ENCODE measurements at places on chromosomes 6 and 20.

GRCh38 chr6:71345476-71346333 lies 57.1 kb downstream of the OGFRL1 start:
- DNase-seq: no peak

DNA sequence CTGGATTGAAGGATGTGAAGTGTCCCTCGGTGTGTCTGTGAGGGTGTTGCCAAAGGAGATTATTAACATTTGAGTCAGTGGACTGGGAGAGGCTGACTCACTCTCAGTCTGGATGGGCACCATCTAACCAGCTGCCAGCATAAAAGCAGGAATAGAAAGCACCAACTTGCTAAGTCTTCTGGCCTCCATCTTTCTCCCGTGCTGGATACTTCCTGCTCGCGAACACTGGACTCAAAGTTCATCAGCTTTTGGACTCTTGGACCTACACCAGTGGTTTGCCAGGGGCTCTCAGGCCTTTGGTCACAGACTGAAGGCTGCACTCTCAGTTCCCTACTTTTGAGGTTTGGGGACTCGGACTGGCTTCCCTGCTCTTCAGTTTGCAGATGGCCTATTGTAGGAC lies 220.3 kb upstream of the LRFN2 start:
- DNase-seq: no peak

- DNase-seq: no peak
These were observed 65.9 kb downstream of the BFSP1 start for GRCh38 chr20:17465236-17465635.

DNA sequence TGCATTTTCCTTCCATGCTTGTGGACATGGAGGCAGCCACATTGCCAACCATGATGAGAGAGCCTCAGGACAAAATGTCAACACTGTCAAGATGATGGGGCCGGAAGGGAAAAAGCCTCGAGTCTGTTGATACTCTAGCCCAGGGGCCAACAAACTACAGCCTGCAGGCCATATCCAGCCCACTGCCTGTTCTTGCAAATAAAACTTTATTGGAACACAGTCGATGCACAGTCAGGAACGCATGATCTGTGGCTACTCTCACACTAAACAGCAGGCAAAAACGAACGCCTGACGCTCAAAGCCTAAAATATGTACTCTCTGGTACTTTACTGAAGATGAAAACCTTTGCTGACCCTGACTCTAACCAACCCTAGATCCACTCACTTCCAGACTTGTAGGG lies 72.3 kb downstream of the BMP7 start:
- DNase-seq: no peak

- DNase-seq: no peak
These were observed 482.7 kb upstream of the JARID2 start for GRCh38 chr6:14763139-14763538.

GRCh38 chr6:109308018-109308492 lies 74.2 kb downstream of the CD164 start:
- DNase-seq: no peak

GRCh38 chr6:160161647-160161986 lies 40.0 kb downstream of the SLC22A1 start:
- DNase-seq: no peak

- DNase-seq: no peak
These were observed 41.1 kb downstream of the GMDS start for GRCh38 chr6:2204272-2204671.

DNA sequence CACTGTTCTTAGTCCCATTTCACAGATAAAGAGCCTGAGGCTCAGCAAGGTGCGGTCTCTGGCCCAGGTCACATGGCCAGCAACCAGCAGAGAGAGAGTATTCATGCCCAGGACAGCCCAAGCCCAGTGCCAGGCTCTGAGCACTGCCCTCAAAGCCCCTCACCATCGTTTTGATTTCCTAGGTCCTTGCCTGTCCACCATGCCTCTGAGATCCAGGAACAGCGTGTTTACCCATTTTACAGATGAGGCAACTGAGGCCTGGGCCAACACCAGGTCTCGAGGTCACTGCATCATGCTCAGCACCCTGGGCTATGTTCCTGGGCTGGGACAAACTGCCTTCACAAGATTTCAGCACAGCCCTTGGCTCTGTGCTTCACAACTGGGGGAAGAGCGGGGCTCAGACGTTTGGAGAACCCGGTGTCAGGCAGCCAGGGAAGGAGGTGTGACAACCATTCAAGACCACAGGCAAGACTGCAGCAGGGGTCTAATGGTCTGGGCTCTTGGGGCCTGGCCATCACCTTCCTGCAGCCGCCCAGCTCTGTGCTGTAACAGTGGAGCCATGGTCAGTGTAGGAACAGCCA lies 1.3 kb upstream of the BPIFA2 start:
- DNase-seq: no peak

DNA sequence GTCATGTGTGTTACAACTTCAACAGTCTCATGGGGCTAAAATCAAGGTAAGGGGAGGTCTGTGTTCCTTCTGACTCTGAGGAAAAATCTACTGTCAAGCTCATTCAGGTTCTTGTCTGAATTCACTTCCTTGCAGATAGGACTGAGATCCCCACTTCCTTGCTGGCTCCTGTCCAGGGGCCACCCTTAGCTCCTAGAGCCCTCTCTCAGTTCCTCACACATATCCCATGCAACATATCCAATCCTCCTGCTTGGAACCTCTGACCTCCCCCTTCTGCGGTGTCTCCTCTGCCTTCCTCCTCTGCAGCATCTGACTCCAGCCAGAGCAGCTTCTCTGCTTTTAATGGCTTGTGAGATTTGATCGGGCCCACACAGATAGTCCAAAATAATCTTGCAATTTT lies 27.1 kb upstream of the MICB start:
- DNase-seq: no peak

DNA sequence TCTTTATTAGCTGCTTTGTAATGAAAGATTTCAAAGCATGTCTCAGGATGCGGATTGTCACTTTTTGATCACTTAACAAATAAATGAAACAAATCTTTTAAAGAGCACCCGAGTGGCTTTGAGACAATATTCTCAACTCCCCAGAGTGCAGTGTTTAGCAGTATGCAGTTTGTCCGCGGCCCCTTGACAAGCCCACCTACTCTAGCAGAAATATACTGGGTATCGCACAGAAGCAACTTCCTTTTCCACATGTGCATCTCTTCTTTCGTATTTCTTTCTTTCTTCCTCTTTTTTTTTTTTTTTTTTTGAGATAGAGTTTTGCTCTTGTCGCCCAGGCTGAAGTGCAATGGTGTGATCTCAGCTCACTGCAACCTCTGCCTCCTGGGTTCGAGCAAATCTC lies 84.5 kb upstream of the FAM184A start:
- no peak for DNase-seq

- no peak for DNase-seq
These were observed 4.0 kb downstream of the ZBTB2 start for GRCh38 chr6:151387175-151387970.

GRCh38 chr6:143205131-143205535 lies 144.4 kb downstream of the AIG1 start:
- DNase-seq: no peak

DNA sequence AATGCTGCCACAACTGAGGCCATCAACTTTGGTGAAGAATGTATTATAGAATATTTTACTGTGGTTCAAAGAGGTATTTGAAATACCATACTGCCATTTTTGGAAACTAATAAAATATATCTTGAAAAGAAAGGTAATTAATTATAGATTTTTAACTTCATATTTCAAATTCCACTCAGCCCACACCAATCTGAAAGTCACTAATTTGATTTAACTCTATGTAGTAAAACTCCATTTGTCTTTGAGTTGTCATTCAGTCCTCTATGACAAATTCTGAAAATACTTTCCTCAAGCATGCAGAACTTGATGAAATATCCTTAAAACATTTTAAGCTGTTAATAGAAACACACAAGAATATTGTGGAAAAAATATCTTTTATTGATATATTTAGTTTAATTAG lies 1196.7 kb upstream of the CITED2 start:
- no peak for DNase-seq

DNA sequence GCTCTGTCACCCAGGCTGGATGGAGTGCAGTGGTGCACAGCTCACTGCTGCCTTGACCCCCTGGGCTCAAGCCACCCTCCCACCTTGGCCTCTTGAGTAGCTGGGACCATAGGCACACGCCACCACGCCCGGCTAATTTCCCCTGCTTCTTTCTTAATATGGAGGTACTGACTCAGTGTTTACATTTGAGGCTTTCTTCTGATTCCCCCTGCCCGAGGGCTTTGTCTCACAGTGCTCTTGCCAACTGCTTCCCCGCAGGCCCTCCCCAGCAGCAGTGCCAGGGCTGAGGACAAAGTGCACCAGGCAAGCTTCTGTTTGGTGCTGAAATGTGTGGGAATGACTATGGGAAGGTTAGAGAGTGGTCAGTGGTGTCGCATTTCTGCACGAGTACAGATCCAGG lies 34.8 kb downstream of the NR2E1 start:
- DNase-seq: no peak

DNA sequence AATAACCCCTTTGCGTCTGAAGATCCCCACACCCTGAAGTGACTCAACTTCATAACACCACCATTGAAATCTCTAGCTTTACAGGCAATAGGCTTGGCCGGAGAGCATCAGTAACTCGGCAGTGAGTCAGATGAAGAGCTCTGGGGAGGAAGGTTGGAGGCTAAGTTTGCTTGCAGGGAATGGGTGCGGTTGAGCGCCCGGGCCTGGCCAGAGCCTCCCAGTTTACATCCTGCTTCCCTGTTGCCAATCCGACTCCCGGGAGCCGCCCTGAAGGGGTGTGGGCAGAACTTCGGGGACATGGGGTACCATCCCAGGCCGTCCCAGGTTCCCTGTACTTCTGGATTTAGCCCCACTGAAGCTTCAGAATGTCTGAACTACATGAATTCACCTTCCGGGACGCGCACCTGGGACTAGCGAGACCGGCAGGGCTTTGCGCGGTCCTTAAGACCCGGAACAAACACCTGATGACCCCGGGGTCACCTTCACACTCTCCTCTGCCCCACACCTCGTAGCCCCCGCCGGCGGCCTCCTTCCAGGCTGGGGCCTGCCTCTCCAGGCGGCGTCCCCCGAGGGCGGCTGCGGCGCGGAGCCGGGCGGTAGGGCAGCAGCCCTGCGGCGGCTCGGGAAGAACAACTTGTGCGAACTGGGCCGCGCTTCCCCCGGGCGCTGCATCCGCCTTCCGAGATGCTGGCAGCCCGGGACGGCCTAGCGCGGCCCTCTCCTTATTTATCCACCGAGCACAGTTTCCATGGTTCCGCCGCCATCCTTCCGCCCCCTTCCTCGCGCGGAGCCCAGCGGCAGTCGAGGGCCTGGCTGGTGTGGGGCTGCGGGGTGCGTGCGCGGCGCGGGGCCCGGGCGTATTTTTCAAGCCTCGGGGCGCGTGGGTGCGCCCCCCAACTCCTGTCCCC lies 56.6 kb upstream of the RREB1 start:
- peak; percentile 10 for DNase-seq

- no peak for DNase-seq
These were observed 20.2 kb upstream of the TOX2 start for GRCh38 chr20:43894491-43894890.

DNA sequence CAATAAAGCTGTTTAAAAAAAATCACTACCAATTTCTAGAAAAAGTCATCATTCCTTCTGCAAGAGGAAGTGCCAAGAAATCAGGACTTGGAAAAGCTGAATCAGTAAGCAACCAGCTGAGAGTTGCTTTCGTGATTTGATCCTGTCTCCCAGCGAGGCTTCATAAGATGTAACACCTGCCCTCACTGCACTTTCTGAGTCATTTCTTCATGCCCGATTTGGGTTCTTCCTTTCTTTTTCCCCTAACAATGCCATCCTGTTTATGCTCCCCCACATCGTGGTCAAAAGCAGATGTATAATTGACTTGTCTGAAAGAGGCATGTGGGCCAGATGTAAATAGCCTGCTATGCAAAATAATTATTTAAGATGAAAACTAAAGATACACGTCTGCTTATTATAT lies 52.1 kb downstream of the RIPOR2 start:
- DNase-seq: no peak

DNA sequence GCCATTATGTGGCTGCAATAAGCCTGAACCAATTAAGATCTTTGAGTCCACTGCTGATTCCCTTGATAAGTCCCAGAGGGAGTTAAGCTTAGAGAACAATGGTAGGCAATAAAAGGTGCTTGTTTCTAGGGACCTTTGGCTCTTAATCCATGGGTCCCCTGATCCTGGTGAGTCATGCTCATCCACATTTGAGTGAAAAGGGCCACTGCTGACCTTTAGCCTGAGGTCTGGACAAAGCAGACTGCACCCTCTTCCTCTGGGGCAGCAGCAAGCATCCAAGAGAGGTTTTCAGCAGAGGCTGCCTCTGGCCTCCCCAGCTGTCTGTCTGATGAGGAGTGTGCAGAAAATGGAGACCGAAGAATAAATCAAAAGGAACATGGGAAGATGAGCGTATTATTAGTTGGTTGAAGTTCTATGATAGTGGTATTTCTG lies 16.1 kb upstream of the SCGN start:
- DNase-seq: no peak

- DNase-seq: peak; percentile 45
These were observed 2.0 kb downstream of the EDEM2 start for GRCh38 chr20:35145141-35145564.

DNA sequence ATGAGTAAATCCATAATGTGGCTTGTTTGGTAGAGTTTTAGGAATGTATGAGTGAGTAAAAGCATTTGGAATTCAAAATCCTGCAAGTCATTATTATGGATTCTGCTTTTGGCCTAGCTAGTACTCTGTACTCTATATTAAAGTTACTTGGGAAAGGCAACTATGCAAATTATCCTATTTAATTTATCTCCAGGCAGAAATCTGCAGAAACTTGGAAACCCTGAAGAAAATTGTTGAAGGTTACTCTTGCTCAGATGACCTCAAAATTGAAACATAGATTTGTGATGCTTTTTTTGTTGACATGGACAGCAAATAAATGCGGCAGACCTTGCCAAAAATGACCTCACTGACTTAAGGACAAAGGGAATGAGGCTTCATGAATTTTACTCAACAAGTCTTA lies 477.1 kb upstream of the EYS start:
- peak; percentile 1 for DNase-seq

DNA sequence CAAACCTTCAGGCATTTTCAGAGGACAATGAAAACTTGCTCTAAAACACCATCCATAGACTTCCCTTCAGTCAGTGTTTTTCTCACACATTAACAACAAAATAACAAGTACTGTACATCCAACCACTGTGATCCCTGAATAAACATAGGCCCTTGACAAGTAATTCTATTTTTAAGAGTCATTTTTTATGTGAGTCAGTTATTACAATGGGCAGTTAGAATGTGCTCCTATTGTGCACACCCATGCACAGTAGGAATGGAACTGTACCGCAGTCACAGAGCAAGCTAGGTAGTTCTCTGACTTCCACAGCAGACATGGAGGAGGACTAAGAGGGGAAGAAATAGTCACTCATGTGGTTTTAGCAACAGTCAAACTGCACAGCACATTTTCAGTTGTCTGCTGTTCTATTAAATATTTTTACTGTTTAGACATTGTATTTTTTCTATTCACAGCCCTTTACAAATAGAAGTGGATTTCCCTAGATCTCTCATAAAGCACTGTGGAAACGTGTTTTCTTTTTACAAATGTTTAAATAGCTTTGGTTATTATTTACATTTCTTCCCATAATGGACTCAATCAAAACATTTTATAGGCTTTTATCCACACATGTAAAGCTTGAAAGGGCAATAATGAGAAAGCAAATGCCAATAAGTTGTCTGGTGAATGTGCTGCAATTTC lies 100.4 kb downstream of the JAG1 start:
- no peak for DNase-seq

- DNase-seq: no peak
These were observed 312.9 kb upstream of the ARID1B start for GRCh38 chr6:156464100-156464878.

All from globus pallidus (tissue), 1 donor.